ENCODE measurements at places on chromosomes 13 and 19. TPM values are rescaled to one million over a fixed set of nuclear protein-coding genes. Genes with fewer than 3 reads are reported as not detected.

Gene SARS2
- 23.6 TPM for total RNA-seq

Gene RXFP2
- not detected for total RNA-seq

Gene FBXL3
- total RNA-seq, result 32.5 TPM

Gene TRPC4
- not detected for total RNA-seq

Gene KIR3DL2
- total RNA-seq, result not detected
